ENCODE measurements at places on chromosomes 3 and 15.

DNA sequence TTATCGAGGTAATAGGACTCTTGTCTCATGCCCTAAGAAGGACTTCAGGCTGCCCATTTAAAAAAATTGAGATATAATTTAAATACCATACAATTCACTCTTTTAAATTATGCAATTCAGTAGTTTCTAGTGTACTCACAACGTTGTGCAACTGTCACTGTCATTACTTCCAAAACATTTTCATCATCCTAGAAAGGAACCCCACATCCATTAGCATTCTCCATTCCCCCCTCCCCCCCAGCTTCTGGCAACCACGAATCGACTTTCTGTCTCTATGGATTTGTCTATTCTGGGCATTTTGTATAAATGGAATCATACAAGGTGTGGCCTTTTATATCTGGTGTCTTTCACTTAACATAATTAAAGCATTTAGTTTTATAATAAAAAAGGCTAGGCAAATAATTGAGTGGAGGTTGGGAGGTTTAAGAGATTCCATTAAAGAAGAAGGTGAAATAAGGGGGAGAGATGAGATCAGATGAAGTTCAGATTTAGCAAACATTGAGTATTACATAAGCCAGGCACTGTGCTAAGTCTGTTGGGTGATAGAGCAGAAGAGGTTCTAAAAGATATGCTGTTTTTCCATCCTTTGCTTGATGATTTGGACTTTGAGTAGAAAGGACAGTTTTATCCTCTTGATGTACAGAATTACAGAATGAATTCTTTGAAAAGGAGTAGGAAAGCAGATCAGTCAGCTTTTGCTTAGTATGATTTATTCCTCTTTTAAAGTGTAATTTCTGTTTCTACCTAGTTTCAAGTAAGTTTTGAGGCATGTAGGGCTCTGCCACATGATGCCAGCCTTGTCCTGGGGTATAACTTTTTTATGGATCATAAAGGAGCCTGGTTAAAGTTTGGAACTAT lies 36.3 kb downstream of the UBE2E2 start:
- DNase-seq: no peak

DNA sequence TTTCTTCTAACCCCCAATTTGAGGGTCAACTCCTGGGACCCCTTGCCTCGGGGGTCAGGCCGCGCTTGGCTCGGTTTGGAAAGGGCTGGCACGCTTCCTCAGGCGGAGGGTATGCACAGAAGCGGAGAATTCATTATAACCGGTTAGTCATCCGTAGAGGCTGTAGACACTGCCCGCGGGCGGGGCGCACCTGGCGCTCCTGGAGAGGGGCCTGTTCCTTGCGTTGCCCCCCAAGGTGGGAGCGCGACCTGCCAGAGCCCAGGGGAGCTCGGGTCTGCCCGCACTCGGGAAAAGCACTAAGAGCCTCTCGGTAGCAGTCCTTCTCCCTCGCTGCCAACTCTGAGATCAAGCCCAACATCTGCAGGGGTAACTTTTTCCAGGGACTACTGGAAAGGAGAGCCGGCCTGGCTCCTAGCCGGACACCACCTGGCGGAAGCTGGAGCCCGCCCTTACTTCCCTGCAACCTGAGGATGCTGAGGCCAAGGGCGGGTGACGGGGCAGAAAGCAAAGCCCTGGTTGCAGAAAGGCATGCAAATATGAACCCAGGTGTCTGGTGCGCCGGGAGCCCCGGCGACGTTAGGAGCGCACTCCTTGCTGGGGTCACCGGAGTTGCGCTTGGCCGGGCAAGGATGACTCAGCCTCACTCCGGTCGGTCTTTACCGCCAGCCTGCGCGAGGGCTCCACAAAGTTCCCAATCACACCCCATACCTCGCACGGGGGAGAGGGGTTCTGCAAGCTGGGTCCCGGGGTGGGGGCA lies 1.5 kb upstream of the CACNA2D3 start:
- no peak for DNase-seq

GRCh38 chr3:123486460-123486859 lies 37.6 kb upstream of the ADCY5 start:
- no peak for DNase-seq

DNA sequence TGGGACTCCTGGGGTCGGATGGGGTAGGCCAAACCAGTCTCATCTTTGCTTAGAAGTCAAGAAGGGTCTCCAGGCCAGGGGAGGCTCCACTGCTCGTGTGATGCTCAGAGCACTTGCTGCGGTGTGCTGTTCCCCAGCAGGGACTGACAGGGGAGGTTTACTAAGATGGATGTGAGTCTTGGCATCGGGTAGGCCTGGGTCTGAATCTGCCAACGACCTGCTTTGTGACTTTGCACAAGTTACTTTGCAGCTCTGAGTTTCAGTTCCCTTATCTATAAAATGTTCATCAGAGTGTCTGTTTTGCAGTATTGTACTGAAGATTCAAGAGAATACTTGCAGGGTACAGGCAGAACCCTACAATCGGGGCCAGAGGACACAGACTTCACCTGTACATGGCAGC lies 17.3 kb upstream of the CDCP1 start:
- no peak for DNase-seq

DNA sequence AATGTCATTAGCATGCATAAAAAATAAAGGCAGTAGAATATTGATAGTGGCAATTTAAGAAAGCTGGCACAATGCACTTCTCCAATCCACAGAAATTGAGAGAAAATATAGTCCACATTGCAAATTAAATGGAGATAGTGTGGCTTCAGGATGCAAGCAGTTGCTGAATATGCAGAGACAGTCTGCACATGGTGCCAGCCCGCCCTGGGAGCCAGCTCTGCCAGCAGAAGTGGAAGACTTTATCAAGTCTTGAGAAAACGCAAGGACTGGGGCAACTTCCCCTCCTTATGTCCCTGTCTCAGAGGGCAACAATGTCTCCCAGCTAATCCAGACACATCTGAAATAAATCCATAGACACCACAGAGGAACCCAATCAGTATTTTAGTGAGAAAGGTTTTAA lies 57.2 kb downstream of the MB21D2 start:
- DNase-seq: no peak

- no peak for DNase-seq
These were observed 285.0 kb downstream of the THSD4 start for GRCh38 chr15:71400294-71400693.

DNA sequence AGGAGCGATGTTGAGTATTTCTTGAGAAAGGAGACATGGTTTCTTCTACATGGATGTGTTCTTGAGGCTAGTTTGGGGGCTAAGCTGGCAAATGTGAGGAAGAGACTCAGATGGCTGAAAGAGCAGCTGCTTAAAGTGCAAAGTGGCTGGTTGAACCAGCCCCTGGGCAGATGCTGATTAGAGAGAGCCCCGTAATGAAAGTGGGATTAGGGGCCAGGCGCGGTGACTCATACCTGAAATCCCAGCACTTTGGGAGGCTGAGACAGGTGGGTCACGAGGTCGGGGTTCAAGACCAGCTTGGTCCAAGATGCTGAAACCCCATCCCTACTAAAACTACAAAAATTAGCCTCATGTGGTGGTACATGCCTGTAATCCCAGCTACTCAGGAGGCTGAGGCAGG lies 75.0 kb upstream of the GCNT3 start:
- DNase-seq: no peak

GRCh38 chr3:157220211-157220610 lies 60.3 kb upstream of the CCNL1 start:
- DNase-seq: no peak

DNA sequence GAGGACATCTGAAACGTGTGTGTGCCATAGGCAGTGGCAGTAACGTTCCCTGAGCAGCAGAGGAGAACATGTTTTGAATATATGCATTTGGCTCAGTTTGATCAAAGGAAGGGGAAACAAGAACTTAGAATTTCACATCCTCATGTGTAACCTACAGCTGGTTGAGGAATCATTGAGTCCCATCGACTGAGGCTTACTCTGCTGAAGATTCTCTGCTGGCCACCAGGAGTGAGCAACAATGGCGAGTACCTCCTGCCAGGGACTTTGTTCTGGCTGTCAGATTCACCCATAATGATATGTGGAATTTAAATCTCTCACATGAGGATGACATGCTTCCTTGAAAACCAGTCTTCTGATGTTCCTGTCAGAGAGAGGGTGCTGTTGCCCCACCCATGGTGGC lies 21.3 kb downstream of the GORASP1 start:
- no peak for DNase-seq

GRCh38 chr3:50689558-50689957 lies 14.8 kb downstream of the DOCK3 start:
- no peak for DNase-seq

DNA sequence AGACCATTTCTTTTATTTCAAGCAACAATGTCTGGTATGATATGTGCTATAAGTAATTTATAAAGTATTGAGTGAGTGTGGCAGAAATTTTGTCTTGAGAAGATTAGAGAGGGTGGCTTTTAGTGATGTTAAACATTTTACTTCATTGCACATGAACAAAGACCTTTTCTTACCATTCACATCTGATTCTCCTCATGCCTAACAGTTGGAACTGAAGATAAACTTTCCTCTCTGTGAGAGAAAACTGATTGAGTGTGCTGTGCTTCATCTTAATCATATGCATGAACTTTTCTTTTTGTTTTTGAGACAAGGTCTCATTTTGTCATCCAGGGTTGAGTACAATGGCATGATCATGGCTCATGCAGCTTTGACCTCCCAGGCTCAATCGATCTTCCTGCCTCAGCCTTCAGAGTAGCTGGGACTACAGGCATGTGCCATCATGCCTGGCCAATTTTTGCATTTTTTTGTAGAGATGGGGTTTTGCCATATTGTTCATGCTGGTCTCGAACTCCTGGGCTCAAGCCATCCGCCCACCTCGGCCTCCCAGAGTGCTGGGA lies 377.7 kb upstream of the GOLIM4 start:
- no peak for DNase-seq

DNA sequence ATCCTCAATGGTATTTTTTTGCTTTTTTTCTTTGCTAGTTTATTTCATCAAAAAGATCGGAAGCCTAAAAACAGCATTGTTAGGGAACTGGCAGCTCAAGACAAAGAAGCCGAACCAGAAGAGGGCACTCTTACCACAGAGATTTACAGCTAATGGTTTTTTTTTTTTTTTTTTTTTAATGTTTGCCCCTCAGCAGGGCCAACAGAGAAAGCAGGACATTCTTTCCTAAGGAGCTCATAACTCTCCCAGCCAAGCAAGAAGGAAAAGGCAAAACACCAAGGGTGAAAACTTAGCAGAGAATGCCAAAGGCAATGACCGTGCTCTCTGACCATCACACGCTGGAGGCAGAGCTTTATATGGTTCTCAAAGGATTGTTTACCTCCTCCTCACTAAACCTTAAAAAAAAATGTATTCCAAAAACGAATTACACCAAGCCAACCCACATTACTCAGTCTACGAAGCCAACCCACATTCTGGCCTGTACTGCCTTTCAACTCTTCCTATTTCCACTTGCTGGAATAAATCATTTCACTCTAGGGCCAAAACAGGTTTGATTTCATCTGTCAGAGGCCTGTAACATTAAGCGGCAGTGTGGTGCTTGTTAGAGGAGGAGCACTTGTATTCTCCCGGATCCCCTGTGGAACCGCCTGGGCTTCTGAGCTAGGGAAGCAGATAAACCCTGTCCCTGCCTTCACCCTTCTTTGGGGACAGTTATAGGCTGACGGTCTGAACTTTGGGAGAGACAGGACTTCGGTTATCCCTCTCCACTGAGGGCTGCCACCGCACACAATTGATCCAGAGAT lies 35.6 kb upstream of the GYG1 start:
- no peak for DNase-seq

DNA sequence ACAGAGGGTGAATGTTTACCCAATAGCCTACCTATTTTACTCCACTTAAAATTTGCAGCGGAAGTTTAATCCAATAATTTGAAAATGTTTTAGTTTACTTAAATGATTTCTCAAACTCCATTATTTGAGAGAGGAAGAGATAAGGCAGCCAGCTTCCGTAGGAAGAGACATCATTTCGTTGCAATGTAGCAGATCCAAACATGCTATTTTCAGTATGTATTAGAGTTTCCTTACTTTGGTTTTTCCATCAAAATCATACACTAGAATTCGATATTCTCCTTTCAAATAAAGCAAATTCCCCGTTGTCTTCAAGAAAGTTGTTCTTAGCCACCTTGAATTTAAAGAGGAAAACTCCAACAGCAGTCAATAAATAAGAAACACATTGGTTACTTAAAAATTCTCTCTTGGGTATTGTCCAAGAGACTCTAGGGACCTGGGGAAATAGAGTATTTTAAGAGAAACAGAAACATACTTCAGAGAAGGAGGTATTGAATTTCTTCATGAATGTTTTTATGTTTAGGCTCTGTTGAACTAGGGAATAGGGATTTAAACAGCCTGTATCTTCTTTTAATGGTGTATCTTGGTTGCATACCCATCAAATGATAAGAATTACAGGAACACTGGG lies 324.5 kb upstream of the GBE1 start:
- no peak for DNase-seq

DNA sequence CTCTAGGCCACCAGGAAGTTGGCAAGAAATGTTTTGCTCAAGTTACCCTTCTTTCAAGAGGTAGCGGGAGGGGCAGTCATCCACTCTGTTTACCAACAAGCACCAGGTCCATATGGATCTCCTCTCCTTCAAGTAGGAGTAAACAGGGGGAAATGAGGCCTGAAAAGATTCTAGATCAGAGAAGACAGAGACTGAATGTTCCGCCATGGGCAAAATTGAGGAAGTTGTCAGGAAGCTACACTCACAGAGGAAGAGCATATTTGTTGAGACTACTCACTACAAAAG lies 81.6 kb downstream of the KLF15 start:
- DNase-seq: no peak

DNA sequence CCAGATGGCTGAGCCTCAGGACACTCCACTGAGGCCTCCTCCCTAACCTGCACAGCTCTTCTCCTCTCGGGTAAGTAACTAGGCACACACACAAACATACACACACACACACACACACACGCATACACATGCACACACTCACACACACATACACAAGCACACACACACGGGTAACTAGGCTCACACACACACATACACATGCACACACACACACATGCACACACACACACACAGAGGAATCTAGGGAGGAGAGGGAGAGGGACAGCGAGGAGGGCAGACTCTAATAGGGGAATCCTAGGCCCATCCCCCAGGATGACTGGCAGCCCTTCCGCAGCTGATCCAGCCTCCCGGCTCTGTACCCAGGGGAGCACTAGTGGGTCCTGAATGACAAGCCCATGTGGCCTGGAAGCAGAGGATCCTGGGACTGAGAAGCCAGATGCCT lies 177.4 kb upstream of the LINGO1 start:
- no peak for DNase-seq

DNA sequence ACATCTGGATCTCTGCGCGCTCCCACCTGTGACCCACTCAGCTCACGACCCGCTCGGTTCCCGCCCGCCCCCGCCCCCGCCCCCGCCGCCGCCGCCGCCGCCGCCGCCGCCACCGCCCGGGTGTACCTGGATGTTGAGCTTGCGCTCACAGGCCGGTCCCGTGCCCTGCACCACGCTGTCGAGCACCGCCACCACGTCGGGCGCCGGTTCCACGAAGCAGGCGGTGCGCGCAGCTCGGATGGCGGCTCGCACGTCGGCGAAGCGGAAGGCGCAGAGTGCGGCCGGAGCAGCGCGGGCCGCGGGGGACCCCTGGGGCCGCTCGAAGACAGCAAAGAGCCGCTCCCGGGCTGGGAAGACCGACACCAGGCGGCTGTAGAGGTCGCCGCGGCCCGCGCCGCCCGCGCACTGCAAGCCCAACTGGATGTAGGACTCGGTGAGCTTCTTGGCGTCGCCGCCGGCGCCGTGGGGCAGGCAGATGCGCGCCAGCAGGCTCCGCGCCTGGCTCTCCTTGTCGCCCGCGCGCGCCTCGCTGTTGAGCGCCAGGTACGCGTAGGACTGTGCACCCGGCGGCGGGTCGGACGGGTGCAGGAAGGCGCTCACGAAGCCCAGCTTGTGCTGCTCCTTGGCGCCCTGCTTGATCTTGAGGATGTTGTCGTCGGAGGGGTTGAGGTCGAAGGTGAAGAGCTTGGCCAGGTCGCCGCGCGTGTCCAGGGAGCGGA lies 1.1 kb downstream of the PLXND1 start:
- DNase-seq: no peak

All from Right ventricle myocardium inferior (tissue), 1 donor.